GM03348 (cell line): ENCODE measurements at places on chromosomes 4 and X.

- no peak for DNase-seq
These were observed 10.6 kb downstream of the HGFAC start for GRCh38 chr4:3452376-3452775.

- no peak for DNase-seq
These were observed 204.9 kb downstream of the MAD2L1 start for GRCh38 chr4:119861731-119862130.

GRCh38 chr4:65773636-65774035, 103.3 kb upstream of the EPHA5 start:
- DNase-seq, result no peak

GRCh38 chr4:66681962-66682361, 863.3 kb downstream of the CENPC start:
- DNase-seq, result no peak

GRCh38 chr4:986879-987623, at the start of gene IDUA:
Gene IDUA, plus strand, starts transcription at chr4:987044. Its CDS starts 41 bp downstream, at chr4:987085.
- DNase-seq, result peak; percentile 96

GRCh38 chrX:101958139-101958538, 26.3 kb upstream of the ZMAT1 start:
- DNase-seq, result no peak

- no peak for DNase-seq
These were observed 12.3 kb downstream of the TLR3 start for GRCh38 chr4:186081202-186081807.

GRCh38 chr4:145907390-145907789, 31.2 kb downstream of the ZNF827 start:
- DNase-seq, result peak; percentile 24

DNA sequence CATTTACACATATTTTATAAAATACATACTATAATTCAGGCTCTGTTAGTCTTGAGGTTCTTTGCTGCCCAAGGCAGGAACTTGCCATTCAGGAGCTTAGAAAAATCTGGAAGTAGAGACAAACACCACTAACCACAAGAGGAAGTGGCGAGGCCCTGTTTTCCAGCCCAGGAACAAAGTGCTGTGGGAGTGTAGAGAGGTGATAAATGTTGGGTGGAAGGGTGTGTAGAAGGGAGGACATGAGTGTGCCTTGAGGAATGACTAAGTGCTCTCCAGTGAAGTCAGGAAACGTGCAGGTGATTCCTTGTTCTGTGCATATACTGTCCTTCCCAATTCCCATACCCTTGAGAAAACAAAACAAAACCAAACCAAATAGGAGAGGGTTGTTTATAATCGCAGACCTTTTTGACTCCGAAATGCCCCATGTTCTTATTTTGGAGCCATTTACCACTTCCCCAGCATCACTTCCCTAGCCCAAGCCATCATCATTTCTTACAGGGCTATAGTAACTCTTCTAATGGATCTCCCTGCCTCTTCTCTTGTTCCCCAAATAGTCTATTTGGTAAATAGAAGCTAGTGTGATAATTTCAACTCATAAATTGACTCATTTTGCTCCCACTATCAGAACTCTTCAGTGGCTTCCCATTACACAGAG, 83.2 kb downstream of the GPAT3 start:
- peak; percentile 24 for DNase-seq

DNA sequence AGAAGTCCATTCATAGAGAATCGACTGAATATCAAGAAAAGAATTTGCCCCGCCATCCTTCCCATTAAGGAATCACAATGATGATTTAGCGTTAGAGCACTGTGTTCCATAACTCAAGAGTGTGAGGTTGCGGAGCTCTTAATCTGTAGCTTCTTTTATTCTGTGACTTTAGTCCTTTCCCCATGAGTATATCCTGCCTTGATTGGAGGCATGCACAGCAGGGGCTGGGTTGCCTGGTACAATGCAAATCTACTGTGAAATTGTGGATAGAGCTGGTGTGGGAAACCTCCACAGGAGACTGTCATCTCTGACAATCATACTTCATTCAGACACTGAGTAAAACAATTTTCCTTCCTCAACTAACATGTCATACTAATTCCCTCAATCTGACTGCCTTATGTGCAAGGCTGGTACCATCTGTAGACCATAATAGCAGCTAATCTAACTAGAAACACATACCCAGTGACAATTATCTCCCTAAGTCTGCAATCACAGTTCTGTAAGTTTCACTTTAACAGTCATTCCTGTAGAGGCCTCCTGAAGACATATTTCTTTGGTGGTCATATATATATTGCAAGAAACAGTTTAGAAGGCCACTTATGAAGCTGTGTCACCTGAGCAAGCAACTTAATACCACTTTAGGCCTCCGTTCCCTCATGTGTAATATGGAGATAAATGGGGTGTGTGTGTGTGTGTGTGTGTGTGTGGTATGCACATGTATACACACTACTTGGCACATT, 355.2 kb upstream of the FAM241A start:
- DNase-seq, result no peak

- no peak for DNase-seq
These were observed 125.7 kb downstream of the ZC4H2 start for GRCh38 chrX:64850371-64851082.

DNA sequence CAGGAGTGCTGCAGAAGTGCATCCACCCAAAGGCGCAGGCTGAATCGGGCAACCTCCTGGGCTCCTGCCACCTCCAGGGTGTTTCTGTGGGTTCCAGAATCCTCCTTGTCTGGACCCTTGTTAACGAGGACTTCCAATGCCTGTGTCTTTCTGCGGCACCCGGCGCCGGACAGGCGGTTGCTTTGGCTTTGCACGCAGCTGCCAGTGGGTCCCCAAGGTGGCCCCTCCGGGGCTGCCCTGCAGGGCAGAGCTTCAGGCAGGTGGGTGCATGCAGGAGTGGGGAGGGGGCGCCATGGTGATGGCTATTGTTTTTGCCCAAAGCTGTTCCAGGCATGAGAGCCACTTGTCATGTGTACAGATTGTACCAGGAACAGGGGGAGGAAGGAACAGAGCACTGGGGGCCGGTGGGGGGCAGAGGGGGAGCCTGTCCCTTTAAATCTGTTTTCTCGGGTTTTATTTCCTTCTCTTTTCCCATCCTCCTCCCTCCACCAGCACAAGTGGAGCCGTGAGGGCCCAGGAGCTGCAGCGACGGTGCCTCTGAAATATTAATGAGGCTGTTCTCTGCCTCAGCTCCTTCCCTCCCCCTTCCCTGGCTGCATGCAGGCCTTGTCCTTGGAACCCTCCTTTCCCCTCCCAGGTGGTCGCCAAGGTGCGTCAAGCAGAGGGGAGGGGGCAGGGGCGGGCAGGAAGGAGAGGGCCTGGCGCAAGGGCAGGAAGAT, 13.1 kb downstream of the ATP2B3 start:
- DNase-seq, result no peak

- DNase-seq, result peak; percentile 21
These were observed 26.0 kb downstream of the LRIT3 start for GRCh38 chr4:109873791-109874514.

DNA sequence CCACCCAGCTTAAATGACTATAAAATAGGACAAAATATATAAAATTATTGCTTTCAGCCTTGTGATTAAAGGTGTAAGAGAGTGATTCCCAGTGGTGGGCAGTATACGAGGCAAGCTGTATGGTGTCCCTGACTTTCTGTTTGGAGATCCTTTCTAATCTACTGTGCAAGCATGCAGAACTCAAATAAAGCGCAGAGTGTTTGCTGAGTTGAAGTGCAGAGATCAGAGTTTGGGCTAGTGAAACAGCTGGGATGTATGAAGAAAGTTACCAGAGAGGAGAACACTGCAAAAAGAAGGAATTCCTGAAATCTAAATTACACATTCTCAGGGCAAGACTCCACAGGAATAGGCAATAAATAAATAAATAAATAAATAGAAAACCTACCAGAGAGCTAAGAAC, 218.5 kb upstream of the TLL1 start:
- no peak for DNase-seq

DNA sequence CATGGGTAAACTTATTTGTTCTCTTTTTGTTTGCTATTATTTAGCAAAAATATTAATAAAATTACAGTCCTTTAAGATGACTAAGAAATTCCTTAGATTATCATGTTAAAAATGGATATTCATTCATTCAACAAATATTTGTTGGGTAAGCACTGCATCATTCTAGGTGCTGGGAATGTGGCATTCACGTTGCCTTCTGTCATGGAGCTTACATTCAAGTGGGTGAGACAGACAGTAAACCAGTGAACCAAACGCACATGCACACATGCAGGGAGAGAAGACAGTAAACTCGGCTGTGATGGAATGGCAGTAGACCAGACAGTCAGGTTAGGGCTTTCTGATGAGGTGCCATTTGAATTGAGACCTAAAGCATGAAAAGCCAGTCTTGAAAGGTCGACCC, 91.8 kb downstream of the STOX2 start:
- DNase-seq, result peak; percentile 38

GRCh38 chr4:15695240-15695699, 7.6 kb upstream of the BST1 start:
- DNase-seq, result peak; percentile 78

DNA sequence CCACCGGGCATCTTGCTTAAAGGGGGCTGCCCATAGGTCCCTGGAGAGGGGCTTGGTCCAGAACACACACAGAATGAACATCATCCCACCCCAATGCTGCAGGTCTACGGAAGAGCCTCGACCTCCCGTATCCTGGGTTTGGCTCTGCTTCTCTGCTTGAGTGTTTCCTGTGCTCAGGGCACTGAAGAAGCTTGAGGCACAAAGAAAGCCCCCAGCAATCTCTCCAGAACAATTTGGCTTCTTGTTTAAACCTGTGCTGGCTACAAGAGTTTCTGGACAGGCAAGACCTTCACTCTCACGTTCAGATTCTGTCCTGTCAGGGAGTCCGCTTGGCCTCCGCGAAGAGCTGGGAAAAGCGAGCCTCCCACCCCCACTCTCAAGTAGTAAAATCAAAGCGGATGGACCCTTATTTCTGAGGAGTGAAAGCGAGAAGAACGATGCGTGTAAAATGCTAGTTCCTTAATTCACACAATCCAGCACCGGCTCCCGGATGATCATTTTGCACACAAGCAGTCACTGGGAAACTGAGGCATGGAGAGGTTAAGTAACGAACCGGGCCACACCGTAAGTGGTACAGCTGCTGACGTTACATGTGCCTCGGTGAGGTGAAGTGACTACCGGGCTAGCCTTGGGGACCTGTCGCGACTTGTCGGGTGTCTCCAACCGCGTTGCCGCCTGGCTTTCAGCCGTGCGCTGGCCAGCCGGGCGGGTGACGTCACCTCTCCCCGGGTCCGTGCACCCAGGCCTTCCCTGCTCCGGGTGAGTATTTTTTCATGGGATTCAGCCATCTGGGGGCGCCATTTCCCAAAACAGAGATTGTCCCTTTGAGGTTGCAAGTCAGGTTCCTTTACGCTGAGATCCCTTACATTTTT, 3.1 kb upstream of the SFRP2 start:
- DNase-seq, result peak; percentile 85

DNA sequence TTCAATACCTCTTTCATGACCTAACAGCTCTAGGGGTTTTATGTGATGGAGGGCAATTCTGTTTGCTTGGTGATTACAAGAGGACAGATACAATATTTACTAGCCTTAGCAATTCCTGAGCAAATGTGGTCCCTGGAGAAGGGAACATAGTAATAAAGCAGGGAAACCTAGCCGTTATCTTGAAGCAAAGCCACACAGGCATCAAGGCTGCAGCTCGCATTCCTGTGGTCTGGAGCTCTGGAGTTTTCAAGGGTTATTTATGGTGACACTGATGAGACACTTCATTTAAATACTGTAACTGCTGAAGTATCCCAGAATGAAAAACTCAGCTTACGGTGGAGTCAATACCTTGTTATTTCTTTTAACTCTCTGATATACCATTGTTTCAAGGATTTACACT, 66.8 kb downstream of the AFF2 start:
- peak; percentile 36 for DNase-seq

- DNase-seq, result peak; percentile 38
These were observed 15.2 kb downstream of the ASB11 start for GRCh38 chrX:15299941-15300851.

GRCh38 chr4:182155806-182156205, 87.4 kb upstream of the TENM3 start:
- DNase-seq, result no peak

- no peak for DNase-seq
These were observed 282.0 kb downstream of the PPP3CA start for GRCh38 chr4:101065346-101065745.

- DNase-seq, result no peak
These were observed 5.1 kb downstream of the RAB33B start for GRCh38 chr4:139458999-139459398.

- no peak for DNase-seq
These were observed 17.9 kb downstream of the STK26 start for GRCh38 chrX:132041015-132041414.

DNA sequence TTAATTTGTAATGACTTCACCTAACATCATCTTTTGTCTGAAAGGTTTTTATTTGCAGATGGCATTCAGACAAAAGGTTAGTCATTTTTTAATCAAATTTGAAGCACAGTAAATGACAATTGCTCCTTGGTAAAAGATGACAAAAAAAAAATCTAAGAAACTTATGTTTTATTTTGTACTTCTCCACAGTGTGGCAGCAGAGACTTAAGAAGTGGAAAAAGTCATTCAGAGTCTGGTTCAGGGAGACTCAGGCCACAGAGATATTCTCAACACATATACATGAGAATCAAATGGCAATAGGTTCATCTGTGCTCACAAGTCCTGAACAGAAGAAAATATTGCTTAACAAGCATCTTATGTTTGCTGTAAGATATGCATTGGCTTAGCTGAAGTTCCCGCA, 436.2 kb downstream of the KCNIP4 start:
- DNase-seq, result peak; percentile 49

DNA sequence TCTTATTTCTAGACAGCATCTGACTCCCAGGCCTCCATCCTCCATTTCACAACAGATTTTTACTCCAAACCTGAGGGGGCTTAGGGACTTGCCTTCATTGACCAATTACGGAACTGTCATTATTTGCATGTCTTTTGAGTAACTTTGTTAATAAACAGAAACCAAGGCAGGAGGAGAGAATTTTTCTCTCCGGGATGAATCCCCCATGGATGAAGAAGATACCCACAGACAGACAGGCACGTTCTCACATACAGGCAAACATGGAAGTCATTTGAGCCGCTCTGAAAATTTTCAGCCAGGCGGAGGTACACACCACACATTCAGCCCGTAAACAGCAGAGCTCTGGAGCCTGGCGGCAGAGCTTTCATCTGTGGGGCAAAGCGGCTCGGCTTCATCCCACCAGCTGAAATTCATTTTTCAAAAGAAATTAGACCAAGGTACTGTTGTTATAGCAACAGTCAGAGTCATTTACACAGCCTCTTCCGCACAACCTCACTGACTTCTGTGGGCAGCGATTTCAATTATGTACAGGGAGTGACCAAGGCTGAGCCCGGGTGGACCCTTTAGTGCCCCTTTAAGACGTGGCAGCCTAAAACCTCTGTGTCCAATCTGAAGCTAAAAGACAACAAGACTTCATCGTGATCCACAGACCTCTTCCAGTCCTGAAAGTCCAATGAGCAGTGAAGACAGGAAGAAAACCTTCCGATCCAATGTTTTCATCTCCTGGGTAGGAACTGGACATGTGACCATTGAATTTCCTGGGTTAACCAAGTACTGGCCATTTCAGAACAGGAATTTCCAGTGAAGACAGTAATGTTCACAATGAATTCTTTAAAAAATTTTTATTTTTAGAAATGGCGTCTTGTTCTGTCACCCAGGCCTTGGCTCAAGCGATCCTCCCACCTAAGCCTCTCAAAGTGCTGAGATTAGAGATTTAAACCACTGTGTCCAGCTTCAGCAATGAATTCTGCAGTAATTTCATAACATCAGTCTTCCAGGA, 237.0 kb downstream of the MGST2 start:
- peak; percentile 26 for DNase-seq
